ENCODE measurements at places on chromosomes 13 and 19.
A peak's percentile ranks its signal among the peaks of the same experiment; 100 is the strongest.

DNA sequence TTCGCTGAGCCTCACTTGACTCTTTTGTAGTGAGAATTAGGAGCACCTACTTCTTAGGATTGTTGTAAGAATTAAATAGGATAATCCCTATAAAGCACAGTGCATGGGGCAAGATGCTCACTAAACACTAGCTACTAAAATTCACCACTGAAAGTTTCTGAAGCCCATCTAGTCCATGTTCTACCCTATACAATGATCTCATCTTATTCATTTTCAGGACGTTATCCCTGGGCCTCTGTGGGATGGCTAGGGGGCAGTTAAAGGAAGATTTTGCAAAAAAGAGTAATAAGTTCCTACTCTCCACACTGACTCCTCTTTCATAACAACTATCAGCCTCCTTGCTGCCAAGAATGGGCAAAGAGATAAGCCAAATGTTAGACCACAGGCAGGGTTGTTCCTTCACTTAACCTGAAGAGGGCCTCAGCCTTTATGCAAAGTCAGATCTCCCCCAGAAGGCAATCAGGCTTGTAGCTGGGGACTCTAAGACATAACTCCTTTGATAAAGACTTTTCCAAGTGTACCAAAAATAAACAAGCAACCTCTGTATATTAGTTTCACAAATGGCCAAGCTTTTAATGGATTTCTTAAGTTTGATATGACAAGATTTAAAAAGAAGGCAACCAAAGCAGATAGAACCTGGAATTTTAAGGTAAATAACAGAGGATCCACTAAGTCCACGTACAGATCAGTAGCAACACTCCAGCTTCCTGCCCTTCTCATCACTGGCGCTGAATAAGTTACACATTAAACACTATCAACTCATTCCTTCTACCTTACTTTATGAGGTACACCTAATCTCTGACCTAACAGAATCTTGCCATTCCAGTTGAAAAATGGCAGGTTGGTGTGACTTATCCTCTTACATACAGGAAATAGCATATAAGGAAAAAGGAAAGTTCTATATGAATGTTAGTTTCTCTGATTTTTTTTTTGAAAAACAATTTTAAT, 44.4 kb downstream of the ELF1 start:
- DNase-seq = peak; percentile 96

- peak; percentile 92 for DNase-seq
These were observed 83.9 kb downstream of the GNG7 start for GRCh38 chr19:2618611-2619010.

DNA sequence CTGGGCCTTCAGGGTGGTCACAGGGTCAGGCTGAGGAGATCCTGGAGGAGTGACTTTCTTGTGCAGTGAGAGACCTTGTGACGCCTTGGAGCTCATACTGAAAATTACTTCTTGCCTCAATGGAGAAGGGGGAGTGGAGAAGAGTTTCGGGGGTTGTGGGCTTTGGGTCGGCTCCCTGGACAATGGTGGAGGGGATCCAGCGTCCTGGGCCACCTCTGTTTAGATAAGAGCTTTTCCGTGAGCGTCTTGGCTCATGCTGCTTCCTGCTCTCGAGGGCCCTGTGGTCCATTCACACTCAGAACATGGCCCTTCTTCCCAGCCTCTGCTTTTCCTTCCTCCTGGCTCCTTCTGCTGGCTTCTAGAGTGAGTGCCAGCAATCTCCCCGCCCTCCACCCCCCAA, 81.9 kb downstream of the FLT1 start:
- no peak for DNase-seq

GRCh38 chr19:54670576-54671357, 8.0 kb downstream of the LILRB4 start:
- DNase-seq = no peak

GRCh38 chr19:15631817-15632216, 8.9 kb upstream of the CYP4F3 start:
- peak; percentile 77 for DNase-seq

DNA sequence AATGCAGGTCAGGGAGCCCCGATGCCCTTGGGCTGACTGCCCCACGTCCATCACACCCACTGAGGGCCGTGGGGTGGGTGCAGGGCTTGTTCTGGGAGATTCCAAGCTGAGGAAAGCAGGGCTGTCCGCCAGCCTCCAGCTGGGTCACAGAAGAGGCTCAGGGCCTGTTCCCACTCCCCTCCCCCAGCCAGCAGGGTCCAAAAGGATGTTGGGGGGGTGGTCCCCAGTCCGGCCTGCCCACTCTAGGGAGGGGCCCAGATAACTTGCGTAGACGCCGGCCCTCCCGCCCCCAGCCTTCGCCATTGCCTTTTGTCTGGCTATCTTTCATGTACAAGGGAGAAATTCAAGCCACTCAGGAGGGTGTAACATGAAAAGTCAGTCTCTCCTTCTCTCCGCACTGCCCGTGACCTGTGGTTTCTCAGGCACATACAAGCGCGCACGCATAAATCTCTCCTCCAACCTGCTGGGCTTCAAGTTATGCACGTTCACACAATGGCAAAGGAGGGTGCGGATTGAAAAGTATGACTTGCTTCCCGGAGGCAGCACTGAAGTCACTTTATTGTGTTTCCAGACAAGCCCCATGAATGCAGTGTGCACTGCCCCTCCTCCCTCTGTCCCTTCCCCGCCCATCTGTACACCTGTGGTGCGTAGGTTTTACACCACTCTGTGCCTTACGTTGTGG, 20.2 kb downstream of the CARM1 start:
- no peak for DNase-seq

Data from hematopoietic multipotent progenitor cell treated with erythropoietin and hydrocortisone succinate and interleukin-3 and kit ligand, for 4 days (in vitro differentiated cells).